Suppressor macrophage treated with lipopolysaccharide for 1 hour (primary cell): ENCODE measurements at places on chromosomes 6 and 20.

GRCh38 chr20:50569864-50570836 lies 60.0 kb downstream of the PTPN1 start:
- peak; percentile 69 for DNase-seq

DNA sequence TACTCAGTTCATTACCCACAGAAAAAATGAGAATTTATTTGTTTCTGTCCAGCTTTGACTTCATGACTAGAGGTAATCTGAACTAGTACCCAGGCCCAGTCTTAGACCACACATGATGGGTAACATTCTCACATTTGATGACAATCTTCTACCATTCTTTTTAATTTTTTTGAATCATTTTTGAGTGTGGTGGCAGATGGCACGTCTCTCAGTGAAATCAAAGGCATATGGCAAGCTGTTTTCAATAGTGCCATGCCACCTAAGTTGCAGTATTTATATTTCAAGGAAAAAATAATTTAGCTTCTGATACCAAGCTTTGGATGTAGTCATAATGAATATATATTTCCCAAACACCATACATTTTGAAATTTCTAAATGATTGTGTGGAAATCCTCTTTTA lies 88.8 kb upstream of the HS3ST5 start:
- DNase-seq = no peak

DNA sequence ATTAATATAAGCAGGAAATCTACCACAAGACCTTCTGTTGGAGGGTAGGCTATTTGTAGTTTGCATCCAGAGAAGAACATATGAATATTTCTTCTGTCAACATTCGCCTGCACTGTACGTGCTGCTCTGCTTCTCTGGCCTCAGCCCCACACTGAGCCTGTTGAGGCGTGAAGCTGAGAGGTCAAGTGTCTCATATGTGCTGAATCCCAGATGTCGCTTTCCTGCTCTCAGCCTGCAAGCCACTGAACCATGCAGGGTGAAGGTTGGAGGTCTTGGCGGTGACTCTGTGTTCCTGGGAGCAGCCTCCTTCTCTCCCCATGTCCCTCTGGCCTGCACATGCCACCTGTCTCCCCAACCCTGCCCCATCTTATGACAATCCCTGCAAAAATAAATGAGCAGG lies 83.6 kb downstream of the TMEM170B start:
- no peak for DNase-seq

- no peak for DNase-seq
These were observed 19.7 kb upstream of the CALHM5 start for GRCh38 chr6:116491610-116492330.

DNA sequence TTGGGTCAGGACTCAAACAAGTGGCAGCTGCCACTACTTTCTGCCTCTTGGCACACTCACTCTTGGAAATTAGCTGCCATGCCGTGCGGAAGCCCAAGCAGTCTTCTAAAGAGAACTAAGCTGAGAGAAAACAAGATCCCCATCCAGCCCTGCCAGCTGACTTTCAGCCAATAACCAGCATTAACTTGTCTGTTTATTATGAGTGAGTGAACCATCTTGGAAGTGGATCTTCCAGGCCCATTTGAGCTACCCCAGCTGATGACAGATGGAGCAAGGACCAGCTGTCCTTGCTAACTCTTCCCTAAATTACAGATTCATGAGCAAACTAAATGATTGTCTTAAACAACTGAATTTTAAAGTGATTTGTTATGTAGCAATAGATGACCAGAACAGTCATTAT lies 73.9 kb upstream of the RBM24 start:
- no peak for DNase-seq

DNA sequence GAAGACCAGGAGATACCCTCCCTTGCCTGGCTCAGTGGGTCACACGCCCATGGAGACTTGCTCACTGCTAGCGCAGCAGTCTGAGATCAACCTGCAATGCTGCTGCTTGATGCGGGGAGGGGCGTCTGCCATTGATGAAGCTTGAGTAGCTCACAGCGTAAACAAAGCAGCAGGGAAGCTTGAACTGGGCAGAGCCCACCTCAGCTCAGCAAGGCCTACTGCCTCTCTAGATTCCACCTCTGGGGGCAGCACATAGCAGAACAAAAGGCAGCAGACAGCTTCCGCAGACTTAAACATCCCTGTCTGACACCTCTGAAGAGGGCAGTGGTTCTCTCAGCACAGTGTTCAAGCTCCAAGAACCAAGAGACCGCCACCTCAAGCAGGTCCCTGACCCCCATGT lies 271.3 kb downstream of the ESR1 start:
- DNase-seq = no peak

GRCh38 chr6:141152951-141153350 lies 979.8 kb upstream of the GJE1 start:
- no peak for DNase-seq

GRCh38 chr20:25035921-25036320 lies 22.0 kb downstream of the ACSS1 start:
- no peak for DNase-seq

DNA sequence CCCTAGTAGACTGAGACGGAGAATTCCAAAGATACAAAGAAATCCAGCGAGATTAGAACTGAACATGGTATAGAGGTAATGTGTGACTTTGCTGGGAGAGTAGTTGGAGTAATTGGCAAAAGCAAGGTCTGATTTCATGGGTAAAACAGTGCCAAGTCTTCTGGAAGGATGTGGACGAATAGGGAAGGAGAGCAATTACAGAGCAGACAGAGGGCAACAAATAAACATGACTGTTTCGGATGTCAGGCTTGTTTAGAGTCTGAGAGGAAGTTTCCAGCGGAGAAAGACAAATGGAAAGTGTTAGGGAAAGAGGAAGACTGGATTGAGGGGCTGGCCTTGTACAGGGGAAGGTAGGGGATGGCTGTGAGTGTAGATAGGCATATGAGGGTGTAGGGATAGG lies 282.2 kb upstream of the PRND start:
- no peak for DNase-seq

GRCh38 chr20:44217342-44218092 lies 6.9 kb upstream of the OSER1 start:
- peak; percentile 90 for DNase-seq

- no peak for DNase-seq
These were observed 23.8 kb downstream of the VEGFA start for GRCh38 chr6:43793875-43794242.

GRCh38 chr6:122624853-122625252 lies 14.6 kb downstream of the PKIB start:
- no peak for DNase-seq

DNA sequence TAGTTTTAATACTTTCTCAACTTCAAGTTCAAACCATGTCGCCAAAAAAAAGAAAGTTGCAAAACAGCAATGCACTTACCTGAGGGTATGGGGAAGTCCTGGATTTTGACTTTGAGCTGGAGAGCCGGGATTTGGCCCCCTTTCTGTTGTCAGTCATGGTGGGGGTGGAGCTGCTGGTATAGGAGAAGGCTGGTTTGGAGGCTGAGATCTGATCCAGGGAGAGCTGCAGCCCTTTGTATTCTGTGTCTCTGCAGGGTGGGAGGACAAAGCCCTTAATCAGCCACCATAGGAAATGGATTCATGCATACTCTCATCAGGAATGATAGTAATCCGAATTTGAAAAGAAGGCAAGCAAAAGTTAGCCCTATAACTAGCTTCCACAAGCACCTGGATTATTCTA lies 44.0 kb downstream of the SIM1 start:
- no peak for DNase-seq

GRCh38 chr20:20427227-20427864 lies 59.4 kb downstream of the INSM1 start:
- peak; percentile 47 for DNase-seq

- no peak for DNase-seq
These were observed 15.6 kb downstream of the MAS1 start for GRCh38 chr6:159906400-159906799.
